WERI-Rb-1 (cell line): ENCODE measurements at places on chromosomes 3 and 15.
A peak's percentile ranks its signal among the peaks of the same experiment; 100 is the strongest.

DNA sequence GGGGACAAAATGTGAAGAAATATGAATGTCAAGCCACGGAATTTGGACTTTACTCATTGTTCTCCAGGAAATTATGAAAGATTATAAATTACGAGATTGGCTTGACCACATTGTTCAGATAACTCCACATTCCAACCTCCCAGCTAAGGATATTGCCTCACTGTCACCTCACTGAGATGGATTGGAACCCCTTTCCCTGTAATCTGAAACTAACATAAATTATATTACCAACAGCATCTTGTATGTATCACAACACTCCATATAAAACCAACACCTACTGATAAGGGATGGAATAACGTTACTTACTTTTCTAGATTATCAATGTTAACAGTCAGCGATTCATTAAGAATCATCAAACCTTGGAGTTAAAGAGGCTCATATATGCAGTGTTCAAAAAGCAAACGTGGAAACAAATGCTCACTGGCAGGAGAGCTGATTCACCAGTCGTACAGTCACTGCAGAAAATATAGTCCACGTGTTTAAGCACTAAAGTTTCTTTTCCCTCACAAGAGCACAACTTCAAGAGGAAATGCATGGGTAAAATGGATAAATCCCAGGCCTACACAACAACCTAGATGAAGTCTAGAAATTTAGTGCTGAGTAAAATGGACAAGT lies 451.5 kb downstream of the FGF12 start:
- DNase-seq = no peak

DNA sequence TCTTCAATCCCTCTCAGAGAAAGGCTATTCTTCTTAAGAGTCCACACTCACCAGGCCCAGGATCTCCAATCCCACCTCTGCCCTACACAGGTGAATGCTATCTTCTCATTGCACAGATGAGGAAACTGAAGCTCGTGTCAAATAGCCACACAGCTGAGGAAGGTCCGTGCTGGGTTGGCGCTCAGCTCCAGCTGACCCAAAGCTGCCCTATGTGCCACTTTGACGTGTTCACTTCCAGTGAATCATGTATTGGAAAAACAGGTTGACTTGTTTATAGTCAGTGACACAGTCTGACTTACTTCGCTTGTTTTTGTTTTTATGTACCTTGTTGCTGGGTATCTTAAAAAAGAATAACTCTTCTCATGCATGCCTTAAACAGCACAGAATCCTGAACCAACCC lies 32.4 kb upstream of the ALDH1A3 start:
- no peak for DNase-seq

DNA sequence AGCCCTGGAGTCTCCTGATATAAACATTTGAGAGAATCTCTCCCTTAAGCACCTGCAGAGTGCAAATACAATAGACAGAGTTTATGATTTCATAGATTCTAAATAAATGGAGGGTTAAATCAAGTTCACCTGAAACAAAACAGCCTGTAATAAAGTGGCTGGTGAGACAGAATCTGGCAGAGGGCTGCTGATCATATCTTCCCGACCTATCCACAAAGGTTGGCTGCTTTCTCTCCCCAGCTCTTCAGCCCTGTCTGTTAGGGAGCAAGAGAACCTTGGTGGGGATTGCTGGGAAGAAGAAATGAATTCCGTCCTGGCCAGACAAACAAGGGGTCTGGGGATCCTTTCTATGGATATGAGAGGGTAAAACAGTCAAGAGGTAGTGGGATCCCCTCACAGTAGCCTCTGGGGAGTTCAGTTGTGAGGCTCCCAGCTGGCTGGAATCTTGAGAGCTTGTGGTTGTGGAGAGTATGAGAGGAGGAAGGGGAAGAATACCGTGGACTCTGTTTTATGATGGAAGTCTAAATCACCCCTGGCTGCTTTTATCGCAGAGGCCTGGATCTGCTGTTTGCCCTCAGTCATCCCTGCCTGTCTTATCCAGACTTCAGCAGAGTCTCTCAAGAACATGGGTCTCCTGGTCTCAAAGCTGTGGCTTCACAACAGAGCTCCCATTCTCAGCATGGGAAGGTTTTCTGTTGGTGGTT lies 451.3 kb downstream of the NTRK3 start:
- DNase-seq = no peak

GRCh38 chr15:67766968-67767367 lies 58.3 kb upstream of the SKOR1 start:
- DNase-seq = no peak

DNA sequence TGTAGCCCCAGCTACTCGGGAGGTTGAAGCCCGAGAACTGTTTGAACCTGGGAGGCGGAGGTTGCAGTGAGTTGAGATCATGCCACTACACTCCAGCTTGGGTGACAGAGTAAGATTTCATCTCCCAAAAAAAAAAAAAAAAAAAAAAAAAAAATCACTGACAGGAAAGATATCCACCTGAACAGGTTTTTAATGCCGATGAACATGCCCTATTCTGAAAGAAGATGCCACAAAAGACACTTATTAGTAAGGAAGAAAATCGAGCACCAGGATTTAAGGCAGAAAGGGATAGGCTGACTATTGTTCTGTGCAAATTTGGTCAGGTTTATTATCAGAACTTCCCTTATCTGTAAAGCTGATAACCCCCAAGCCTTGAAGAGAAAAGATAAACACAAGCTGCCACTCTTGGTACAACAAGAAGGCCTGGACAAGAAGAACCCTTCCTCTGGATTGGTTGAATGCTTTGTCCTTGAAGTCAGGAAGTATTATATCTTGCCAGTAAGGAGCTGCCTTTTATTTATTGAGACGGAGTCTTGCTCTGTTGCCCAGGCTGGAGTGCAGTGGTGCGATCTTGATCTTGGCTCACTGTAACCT lies 2.7 kb upstream of the PARP16 start:
- DNase-seq = no peak

- DNase-seq = no peak
Observed at GRCh38 chr3:111872979-111873378, 13.9 kb downstream of the PHLDB2 start.

GRCh38 chr15:63453186-63453905 lies 51.0 kb upstream of the USP3 start:
- DNase-seq = no peak

DNA sequence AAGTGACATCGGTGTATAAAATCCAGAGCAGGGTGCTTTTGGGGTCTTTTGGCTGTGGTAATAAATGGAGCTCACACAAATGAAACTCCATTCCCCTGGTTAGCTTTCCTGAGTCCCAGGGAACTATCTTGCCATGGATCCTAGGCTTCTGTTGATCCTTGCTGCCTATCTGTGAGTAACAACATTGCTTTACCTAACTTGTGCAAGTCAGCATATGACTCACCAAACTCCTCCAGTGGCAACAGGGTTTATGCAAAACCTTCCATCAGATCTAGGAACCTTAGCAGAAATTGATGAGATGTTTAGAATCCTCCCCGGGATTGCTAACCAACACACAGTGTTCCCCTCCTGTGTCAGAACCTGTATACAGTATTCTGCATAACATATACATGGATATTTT lies 105.4 kb downstream of the SCAPER start:
- DNase-seq = no peak

GRCh38 chr3:182809531-182809930 lies 16.2 kb downstream of the ATP11B start:
- no peak for DNase-seq

DNA sequence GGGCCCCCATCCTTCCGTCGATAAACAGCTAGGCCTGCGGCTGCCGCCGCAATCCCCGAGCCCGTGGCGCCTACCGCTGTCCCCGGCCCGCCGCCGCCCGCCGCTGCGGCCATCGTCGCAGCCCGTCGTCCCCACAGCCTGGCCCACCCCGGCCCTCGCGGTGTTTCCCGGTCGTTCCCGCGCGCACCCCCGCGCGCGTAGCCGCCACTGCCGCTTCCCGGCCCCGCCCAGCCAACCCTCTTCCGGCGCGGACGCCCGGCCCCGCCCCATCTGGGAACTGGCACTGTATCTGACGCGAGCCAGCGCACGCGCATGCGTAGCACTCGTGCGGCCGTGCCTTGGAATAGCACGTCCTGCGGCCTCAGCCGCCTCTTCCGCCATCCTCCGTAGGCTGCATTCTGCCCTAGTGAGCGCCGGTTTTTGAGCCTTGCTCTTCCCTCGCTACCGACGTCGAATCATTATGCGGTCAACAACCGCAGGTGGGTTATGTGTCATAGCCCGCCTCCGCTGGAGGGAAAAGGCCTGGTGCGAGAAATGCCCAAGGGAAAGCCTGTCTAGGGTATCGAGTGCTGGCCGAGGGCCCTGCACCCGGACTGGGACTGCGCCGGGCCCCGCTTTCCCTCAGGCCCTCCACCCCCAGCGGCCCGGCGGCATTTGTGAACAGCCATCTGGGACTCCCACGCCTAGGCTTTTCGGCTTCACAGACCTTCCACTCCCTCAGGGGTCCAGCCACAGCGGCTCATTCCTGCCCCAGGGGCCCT lies at the start of gene SMARCC1:
SMARCC1 (minus strand) TSS at position 209 of the 761 bp plus-strand sequence; CDS start at position 113, 96 bp downstream.
- DNase-seq = peak; percentile 99

- no peak for DNase-seq
Observed at GRCh38 chr15:60840306-60840702, 361.4 kb upstream of the ICE2 start.

GRCh38 chr3:45087155-45087554 lies 59.0 kb downstream of the CDCP1 start:
- no peak for DNase-seq

GRCh38 chr15:96166223-96167200 lies 164.0 kb upstream of the NR2F2 start:
- DNase-seq = no peak

- no peak for DNase-seq
Observed at GRCh38 chr3:26256224-26256623, 366.3 kb upstream of the LRRC3B start.

DNA sequence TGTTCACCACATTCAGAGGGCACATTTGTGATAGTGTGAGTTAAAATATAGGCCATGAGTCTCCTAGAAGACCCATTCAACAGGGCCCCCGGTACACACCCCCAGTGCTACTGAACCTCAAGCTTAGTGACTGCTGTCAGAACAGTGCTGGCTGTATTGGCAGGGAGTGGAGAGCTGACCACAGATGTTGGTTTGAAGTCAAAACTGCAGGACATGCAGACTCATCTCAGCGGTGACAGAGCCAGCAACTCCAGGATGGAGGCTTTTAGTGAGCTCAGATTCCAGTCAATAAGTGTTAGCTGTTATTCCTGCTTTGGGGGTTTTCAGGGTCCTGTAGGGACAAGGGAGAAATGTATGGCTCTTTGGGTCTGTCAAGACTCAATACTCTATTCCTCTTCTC lies 29.1 kb downstream of the PRR20G start:
- DNase-seq = no peak

DNA sequence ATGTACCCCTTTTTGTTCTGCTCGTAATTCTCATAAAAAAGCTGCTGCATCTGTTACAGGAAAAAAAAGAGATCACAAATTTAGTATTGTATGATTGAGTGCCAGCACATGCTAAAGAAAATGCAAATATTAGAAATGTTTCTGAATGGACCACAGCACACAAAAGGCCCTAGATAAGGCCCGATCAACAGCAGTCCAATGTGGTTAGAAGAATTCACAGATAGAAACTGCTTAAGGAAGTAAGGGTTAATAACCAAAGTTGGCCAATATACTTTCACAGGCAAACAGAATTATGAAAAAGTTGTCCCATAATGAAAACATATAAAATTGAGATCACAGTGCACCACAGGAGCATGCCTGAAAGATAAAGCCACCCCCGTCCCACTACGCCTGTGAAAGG lies 72.9 kb downstream of the CHSY1 start:
- no peak for DNase-seq

GRCh38 chr3:144029769-144030168 lies 58.1 kb downstream of the DIPK2A start:
- DNase-seq = no peak

DNA sequence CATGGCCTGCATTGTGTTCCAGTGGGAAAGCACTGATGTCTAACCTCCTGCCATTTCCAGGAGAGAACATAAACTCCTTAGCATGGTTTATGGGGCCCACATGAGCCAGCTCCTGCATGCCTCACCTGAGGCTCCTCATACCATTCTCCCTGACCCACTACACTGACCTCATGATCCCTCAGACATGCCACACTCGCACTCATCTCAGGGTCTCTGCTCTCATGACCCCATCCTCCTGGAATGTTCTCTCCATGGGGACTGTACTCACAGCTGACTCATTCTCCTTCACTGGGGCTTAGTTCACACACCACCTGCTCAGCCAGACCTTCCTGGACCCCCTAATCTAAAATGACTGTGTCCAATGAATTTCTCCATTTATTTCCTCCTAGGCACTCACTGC lies 4.0 kb upstream of the LMCD1 start:
- DNase-seq = no peak

- no peak for DNase-seq
Observed at GRCh38 chr15:71707230-71708050, 102.9 kb upstream of the NR2E3 start.

GRCh38 chr3:183779896-183780465 lies 45.4 kb downstream of the MAP6D1 start:
- no peak for DNase-seq

DNA sequence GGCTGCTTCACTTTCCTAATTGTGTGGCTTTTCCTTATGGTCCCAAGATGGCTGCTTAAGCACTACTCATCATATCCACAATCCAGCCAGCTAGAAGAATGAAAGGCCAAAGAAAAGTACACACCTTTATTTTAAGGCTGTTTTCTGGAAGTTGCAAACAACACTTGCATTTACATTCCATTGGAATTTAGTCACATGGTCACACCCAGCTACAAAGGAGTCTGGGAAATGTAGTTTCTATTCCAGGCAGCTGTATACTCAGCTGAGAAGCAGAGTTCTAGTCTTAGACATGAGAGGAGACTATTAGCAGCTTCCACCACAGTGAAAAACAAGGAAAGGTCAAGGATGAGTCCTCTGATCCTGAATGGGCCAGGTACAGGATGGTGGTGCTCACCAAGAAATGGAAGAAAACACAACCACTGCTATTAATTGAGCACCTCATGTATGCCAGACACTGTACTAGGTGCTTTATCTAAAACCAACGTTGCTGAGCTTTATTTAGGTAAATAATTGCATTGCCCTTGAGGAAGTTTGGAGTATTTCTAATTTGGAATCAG lies 28.0 kb upstream of the ATG7 start:
- DNase-seq = no peak

GRCh38 chr3:100697172-100697571 lies 12.1 kb upstream of the TFG start:
- DNase-seq = no peak

GRCh38 chr15:23763021-23763420 lies 75.9 kb upstream of the NDN start:
- DNase-seq = no peak

DNA sequence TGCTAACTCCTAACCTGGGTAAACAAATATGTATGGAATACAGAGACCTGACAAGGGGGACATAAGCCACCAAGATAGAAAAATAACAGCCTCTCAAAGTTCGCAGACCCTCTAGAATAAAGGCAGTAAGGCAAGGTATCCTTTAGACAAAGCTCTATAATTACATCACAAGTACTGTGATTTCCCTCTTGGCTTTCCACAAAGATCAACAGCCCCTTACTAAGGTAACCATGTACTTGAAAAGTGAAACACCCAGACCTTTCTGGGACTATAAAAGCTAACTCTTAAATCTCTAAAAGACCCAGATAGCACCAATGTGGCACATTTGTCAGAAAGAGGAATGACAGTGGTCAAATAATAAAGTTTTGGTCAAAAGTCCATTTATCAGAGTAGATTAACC lies 51.9 kb downstream of the TBL1XR1 start:
- no peak for DNase-seq
